ENCODE measurements at places on chromosomes 1 and 21.

- ATAC-seq, result no peak
Observed at GRCh38 chr1:19825298-19825697, 10.2 kb upstream of the RNF186 start.

DNA sequence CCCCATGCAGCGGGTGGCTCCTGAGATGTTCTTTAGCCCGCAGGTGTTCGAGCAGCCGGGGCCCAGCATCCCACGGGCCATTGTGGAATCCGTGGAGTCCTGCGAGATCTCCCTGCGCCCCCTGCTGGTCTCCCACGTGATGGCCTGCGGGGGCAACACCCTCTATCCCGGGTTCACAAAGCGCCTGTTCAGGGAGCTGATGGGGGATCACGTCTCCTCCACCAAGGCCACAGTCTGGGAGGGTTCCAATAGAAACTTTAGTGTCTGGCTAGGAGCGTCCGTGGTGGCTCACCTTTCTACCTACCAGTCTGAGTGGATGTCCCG, 71.0 kb downstream of the ACTL8 start:
- no peak for ATAC-seq

GRCh38 chr1:9196129-9197040, 38.2 kb upstream of the H6PD start:
- peak; percentile 35 for ATAC-seq

DNA sequence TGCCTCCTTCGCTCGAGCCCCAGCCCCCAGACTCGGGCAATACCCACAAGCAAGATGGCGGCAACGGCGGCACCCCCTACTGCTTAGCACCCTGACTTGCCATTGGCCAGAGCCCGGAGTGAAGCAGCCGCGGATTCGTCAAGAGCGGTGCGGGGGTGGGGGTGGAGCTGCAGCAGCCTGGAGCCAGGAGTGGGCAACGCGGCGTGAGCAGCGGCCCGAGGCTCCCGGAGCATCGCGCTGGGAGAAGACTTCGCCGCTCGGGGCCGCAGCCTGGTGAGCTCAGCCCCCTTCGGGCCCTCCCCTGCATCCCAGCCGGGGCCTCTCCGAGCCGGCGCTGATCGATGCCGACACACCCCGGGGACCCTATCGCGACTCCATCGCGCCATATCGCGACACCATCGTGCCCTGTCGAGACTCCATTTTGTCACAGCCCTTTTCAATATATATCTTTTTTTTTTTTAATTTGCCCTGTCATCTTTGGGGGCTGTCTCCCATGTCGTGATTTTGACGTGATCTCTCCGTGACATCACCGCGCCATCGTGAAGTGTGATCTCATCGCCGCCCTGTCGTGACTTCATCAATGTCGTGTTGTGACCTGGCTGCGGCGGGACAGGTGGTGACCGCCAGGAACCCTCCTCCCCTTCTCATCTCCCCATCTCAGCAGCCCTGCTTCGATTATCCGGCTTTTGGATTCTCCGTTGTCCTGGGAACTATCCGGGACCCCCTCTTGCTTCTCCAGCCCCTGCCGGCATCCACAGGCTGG, at the start of gene NCDN:
Gene NCDN (plus strand): TSS at position 189 of the 763 bp plus-strand sequence. CDS start 392 bp downstream, at position 581.
- peak; percentile 89 for ATAC-seq

- peak; percentile 48 for ATAC-seq
Observed at GRCh38 chr1:162612606-162613400, 19.5 kb upstream of the DDR2 start.

DNA sequence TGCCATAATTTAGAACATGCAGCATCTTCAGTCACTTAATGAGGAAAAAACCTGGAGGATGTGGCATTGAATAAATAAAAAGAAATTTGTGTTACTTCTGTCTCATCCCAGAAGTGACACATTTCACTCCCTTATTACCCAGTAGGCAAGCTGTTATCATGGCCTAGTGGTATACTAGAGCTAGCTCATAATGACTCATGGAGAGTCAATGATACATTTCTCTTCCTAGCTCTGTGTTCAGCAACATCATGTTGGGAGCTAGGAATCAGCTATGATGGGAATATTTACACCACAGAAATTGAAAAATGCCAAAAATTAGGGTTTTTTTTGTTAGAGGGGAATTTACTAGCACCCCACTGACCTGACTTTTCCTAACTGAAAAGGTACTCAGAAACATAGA, 182.7 kb downstream of the HMCN1 start:
- no peak for ATAC-seq

DNA sequence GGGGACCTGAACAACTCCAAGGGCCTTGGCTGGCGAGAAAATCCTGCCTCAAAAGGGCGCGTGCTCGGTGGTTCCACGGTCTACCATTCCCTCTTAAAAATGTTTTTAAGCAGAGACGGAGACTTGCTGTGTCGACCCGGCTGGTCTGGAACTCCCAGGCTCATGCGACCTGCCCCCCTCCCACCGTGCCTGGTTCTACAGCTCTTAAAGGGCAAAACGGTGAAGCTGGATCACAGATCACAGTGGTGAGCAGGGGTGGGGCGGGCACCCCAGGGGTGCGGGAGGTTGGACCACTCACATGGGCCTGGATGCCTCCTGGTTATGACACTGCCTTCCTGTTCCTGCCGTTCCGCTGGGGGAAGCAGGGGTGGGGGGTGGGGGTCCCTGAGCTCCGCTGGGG, 4.2 kb upstream of the C1orf159 start:
- no peak for ATAC-seq

DNA sequence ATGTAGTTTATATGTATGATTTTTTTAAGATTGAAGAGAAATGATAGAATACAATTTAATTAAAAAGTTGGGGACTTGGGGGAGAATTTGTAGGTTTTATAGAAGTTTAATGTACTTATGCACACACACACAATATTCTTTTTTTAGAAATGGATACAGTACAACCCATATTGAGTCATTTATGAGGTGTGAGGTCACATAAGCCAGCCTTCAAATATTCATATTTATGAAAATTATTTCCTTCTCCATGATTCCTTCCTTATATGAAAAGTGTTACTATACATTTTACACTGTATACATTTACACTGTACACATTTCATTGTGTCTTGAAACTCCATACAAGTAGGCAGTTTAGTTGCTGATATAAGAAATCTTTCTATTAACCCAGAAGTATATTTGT, 96.2 kb upstream of the CHODL start:
- peak; percentile 30 for ATAC-seq

GRCh38 chr1:32362474-32363313, at the start of the genes FAM229A and TSSK3:
Gene FAM229A, minus strand, starts transcription at chr1:32362485. Its CDS starts 394 bp downstream, at chr1:32362091.
Gene TSSK3, plus strand, starts transcription at chr1:32362539. Its CDS starts 163 bp downstream, at chr1:32362702.
- no peak for ATAC-seq

- ATAC-seq, result no peak
Observed at GRCh38 chr1:227369102-227369760, 50.9 kb upstream of the CDC42BPA start.

DNA sequence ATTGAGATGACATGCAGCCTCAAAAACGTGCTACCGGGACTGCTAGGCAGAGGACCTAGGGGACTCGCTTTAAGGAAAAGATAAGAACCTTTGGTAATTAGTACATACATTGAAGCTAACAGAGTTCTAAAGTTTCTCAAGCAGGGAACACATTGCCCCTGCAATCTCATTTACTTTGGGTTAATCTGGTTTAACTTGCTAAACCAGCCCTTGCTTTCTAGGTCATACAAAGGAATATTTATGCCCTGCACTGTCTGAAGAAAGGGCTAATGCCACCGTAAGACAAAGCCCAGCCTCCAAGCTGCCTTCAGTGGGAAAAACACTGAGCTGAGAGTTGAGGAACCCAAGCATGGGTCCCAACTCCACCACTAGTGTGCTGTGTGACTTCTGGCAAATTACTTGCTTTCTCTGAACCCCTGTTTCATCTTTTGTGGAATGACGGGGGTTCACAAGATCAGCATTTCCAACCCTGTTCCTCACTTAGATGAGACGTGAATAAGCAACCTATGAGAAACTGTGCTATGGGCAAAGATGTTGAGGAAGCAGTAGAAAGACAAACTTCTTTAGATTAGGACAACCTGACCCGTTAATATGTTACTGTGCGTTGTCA, 66.3 kb downstream of the VWA5B1 start:
- ATAC-seq, result peak; percentile 52

DNA sequence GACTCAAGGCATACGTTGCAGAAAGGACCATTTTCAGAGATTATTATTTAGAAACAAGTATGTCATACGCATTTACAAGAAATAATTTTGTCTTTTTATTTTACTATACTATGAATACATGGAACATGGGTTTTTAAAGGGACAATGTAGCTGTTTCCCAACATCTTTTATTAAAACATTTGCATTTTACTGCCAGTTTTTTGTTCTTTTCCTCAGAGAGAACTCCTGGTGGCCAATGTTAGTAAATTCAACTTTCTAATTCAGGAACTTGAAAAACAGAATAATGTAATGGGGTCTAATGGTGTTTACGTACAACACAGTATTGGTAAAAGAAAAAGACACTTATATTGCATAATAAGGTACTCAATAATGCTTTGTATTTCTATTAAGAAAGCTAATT, 14.9 kb downstream of the PRDM2 start:
- ATAC-seq, result no peak

DNA sequence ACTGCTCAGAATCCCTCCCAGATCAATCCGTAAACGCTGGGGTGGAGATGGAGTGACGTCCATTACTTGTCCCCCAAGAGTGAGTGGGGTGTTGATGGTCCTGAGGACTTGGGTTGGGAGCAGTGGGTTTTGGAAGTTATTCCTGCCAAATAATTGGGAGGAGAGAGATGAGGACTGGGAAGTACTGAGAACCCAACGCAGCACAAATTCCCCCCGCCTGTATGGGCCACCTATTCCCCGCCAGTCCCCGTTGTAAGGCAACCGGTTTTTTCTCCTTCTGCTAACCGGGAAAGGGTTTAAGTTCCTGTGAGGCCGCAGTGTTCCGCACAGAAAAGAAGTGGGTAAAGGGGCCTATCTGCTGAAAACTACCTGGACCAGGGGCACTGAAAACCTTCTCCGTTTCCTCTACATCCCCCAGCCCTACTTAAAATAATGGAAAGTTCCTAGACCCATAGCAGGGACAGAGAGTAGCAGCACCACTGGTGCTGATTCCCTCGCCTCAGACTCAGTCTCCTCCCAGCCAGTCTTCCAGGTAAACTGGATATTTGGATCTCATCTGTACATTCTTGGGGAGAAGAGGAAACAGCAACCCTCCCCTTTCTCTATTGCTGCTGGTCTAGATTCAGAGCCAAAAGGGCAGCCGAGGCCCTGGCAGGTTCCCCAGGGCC, 738 bp downstream of the LURAP1 start:
- no peak for ATAC-seq

DNA sequence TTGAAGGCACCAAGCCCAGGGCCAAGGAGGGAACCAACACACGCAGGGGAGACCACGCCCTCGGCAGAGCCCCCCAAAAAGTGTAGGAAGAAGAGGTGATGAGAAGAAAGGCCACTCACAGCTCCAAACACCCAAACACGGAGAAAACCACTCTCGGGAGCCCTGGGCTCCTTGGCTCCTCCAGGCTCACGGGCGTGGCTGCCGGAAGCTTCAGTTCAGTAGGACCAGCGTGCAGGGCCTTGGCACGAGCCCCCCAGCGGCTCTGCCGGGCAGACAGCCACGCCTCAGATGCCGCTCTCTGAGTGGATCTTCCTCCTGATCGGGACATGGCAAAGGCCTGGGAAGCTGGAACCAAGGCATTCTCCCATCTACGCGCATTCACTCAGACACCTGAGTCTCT, 94.0 kb downstream of the NPHP4 start:
- no peak for ATAC-seq

DNA sequence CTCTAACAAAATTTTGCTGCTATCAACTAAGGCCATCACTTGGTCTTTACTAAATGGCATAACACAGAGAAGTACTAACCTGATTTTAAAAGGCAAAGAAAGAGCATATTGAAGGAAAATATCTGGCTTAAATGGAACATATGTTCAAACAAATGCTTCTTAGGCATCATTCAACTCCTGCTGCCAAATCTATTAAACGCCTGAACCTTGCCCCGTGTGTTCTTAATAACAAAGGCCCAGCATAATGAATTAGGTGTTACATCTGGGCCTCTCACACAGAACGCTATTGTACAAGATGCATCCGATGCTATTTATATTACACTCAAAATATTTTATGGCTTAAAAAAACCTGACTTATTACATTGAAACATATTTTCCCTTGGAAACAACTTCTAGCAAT, 48.4 kb downstream of the B3GALNT2 start:
- no peak for ATAC-seq

DNA sequence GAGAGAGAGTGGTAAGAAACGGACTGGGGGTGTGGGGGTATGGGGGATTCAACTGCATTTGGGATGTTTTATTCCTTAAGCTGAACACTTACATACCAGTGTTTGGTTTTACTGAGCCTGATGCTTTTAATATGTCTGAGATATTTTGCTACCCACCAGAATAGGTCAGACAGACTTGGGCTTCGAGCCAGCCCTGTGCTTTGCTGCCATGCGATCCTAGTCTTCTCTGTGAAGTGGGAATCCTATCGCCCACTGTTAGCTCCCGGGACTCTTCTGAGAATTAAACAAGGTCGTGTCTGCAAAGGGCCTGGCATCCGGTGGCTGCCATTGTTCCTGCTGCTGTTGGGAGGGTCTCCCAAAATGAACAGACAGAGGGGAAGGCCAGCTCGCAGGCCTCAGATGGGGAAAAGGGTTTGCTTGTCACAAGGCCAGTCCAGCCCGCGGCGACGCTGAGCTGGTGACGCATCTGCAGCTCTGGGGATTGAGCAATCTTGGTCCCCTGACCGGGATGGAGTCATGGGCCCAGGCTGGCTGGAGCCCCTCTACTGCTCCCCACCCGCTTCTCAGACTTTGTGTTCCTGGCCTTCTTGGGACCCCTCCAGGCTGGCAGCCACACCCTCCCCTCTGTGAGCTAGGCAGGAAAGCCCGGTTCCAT, 26.9 kb upstream of the ECE1 start:
- ATAC-seq, result no peak

DNA sequence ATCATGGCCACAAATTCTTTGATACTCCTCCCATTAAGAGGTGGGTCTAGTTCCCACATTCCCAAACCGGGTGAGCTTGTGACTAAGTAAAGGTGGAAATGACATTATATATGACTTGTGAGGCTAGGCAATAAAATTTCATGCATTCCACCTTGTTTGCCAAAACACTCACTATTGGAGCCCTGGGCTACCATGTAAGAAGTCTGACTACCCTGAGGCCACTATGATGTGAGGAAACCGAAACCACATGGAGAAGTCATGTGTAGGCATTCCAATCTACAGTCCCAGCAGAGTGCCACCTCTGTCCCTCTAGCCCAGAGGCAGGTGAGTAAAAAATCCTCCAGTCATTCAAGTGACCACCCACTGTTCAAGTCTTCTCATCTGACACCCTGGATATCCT, 17.9 kb upstream of the SMG7 start:
- no peak for ATAC-seq

GRCh38 chr21:34949499-34949898, 99.6 kb downstream of the RUNX1 start:
- ATAC-seq, result no peak

DNA sequence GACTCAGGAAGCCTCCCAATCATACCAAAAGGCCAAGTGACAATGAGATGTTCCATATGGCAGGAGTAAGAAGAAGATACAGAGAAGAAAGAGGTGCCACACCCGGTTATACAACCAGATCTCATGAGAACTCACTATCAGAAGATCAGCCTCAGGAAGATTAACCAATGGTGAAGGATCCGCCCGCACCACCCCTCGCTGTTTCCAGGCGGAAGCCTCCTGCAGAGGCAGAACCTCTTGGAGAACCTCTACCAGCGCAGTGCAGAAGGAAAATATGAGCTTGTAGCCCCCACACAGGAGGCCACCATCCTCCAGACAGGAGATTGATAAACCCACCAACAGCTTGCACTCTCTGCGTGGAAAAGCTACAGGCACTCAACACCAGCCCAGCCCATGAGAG, 245.1 kb downstream of the POTED start:
- no peak for ATAC-seq

GRCh38 chr1:207073906-207074820, 14.5 kb upstream of the C4BPB start:
- peak; percentile 70 for ATAC-seq
